H1 (cell line): ENCODE measurements at places on chromosomes 3 and 15. TPM values are rescaled to one million over a fixed set of nuclear protein-coding genes. Genes with fewer than 3 reads are reported as not detected.

Gene SLC22A13
- total RNA-seq = 0.41 and 0.54 TPM in 2 replicates

- no peak for DNase-seq
Measured at GRCh38 chr3:66483409-66483906, 17.4 kb downstream of the LRIG1 start.

- no peak for DNase-seq
Measured at GRCh38 chr15:57263520-57263919, 112.8 kb upstream of the CGNL1 start.

- no peak for DNase-seq
Measured at GRCh38 chr3:152671446-152672319, 163.2 kb upstream of the P2RY1 start.

DNA sequence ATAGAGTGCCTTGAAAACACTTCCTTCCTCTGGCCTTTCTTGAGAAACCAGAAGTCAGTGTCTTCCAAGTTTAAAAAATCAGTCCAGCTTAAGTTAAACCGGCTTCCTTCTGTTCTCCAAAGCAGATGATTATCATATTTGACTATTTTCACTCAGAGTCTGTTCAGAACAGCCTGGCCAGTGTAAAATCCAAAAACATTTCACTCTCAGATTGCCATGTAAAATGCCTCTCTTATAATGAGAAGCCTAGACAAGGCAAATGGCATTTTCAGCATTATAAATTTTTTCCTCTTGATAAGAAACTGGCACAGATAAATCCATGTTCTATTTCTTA is 193.5 kb downstream of the TNIK start:
- DNase-seq = no peak

- peak; percentile 17 for DNase-seq
Measured at GRCh38 chr3:19945969-19946831, 697 bp upstream of the RAB5A start.

GRCh38 chr3:124517306-124517705 is 212.9 kb upstream of the UMPS start:
- DNase-seq = no peak

Gene FAM81A
- total RNA-seq = 2.0 and 3.0 TPM in 2 replicates

Gene HMCES
- total RNA-seq = 46.7 and 49.5 TPM in 2 replicates

Gene FBLN2
- 15.5 and 17.4 TPM in 2 replicates for total RNA-seq

GRCh38 chr3:103511891-103512290 is 1077.1 kb downstream of the ZPLD1 start:
- DNase-seq = no peak

Gene EPHB3
- total RNA-seq = 0.80 and 0.91 TPM in 2 replicates

DNA sequence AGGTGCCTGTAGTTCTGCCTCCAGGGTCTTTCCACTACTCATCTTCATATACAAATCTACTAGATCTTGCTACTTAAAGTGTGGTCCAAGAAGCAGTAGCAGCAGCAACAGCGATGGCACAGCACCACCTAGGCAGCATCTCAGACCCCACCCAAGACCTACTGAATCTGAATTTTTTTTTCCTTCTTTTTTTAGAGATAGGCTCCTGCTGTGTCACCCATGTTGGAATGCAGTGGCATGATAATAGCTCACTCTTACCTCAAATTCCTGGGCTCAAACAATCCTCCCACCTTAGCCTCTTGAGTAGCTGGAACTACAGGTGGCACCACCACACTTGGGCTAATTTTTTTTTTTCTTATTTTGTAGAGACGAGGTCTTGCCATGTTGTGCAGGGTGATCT is 346.7 kb upstream of the TGFBR2 start:
- DNase-seq = no peak

DNA sequence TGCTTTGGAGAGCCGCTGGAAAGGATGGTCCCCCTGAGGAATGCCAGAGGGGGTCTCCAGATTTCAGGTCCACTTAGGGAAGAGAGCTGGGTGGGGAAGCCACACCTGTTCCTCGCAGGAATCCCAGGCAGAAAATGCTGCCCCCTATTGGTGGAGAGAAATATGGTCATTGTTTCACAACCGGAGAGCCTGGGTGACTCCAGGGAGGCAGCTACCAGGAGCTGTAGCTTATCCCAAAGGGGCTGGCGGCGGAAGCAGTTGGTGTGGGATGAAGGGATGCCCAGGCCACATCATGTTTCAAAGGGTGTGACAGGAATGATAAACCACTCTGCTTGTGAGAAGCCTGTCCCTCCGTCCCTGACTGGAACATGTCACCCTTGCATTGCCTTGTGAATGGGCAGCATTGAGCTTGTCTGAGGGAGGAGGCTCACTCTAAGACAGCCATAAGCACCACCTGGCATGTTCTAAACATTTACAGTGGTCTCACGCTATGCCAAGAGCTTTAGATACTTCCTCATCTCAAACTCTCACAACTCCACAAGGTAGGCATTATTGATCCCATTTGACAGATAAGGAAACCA is 34.5 kb downstream of the POMGNT2 start:
- DNase-seq = peak; percentile 27

Gene AADACL2
- not detected in 2 replicates for total RNA-seq

DNA sequence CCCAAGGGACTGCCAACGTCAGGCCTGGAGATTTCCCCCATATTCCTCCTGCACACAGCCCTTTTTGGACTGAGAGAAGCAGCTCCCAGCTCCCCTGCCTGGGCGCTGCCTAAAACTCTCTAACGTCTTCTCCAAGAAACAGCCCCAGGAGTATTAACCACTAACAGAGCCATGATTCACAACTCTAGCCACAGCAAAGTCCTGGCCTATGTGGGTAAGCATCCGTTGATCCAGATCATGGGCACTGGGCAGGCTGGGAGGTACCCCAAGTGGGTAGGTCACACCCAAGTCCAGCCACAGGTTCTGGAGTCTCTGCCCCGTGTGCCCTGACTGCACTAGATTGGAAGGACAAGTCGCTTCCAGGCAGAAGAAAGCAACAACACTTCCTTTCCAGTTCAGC is 31.9 kb downstream of the NBEAL2 start:
- DNase-seq = no peak

Gene GABPB1
- total RNA-seq = 32.3 and 34.3 TPM in 2 replicates

- DNase-seq = no peak
Measured at GRCh38 chr15:38650384-38650783, 85.8 kb upstream of the RASGRP1 start.

DNA sequence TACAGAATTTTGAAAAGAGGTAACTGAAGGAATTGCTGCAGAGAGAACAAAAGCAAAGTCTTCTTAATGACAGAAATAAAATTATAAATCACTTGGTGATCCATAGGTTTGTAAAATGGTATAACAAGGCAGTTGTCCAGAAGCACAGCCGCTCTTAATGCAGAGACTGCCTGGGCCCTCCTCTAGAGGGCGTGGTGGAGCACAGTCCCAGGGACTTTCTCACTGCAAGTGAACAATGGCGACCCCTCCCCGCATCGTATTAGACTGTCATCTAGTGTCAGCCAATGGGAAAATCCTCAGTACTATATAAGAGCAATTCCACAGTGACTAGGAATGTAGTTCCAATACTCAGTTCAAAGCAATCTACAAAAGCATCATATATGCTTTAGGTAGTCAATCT is 26.4 kb upstream of the ZBED2 start:
- DNase-seq = peak; percentile 86

DNA sequence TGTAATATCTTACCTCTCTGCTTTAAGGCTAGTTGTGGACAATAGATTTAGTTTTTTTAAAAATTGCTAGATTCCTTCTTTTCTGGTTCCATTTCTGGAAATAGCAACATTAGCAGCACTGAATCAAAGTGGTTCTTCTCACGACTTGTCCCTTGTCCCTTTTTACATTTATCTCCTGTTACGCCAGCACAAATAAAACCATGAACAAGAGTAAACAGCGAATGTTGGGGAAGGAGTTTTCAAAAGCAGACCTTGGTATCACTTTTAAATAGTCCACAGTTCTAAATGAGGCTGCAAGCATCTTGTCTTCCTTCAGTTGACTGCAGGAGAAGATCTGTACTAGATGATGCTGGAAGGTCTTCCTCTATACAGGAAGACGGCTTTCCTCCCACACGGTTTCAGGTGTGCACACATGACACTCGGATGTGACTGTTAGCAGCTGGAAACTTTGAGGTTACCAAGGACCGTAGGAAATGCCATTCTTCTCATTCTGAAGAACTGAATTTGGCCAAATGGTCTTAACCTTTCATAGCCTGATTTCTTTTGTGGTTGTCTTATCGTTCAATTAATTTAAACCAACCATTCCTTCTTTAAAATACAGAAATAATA is 251.0 kb upstream of the ICE2 start:
- no peak for DNase-seq

Gene CYP1A2
- not detected in 2 replicates for total RNA-seq

GRCh38 chr3:139935016-139935865 is at the start of gene CLSTN2:
CLSTN2 (plus strand) TSS chr3:139935185.
- no peak for DNase-seq

Gene WDR72
- 1.9 and 2.1 TPM in 2 replicates for total RNA-seq

DNA sequence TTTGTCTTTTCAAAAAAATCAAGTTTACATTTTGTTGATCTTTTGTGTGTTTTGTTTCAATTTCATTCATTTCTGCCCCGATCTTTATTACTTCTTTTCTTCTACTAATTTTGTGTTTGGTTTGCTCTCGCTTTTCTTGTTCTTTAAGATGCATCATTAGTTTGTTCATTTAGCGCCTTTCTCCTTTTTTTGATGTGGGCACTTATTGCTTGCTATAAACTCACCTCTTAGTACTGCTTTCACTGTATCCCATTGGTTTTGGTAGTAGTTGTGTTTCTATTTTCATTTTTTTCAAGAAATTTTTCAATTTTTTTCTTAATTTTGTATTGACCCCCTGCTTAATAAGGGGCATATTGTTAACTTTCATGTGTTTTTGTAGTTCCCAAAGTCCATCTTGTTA is 34.4 kb downstream of the PRKCI start:
- no peak for DNase-seq

DNA sequence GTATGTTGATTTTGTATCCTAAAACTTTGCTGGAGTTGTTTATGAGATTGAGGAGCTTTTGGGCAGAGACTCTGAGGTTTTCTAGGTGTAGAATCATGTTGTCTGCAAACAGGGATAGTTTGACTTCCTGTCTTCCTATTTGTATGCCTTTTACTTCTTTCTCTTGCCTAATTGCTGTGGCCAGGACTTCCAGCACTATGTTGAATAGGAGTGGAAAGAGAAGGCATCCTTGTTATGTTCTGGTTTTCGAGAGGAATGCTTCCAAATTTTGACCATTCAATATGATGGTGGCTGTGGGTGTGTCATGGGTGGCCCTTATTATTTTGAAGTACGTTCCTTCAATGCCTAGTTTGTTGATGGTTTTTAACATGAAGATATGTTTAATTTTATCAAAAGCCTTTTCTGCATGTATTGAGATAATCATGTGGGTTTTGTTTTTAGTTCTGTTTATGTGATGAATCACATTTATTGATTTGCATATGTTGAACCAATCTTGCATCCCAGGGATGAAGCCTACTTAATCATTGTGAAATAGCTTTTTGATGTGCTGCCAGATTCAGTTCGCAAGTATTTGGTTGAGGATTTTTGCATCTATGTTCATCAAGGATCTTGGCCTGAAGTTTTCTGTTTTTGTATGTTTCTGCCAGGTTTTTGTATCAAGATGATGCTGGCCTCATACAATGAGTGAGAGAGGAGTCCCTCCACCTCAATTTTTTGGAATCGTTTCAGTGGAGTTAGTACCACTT is 188.1 kb downstream of the MINAR1 start:
- no peak for DNase-seq

DNA sequence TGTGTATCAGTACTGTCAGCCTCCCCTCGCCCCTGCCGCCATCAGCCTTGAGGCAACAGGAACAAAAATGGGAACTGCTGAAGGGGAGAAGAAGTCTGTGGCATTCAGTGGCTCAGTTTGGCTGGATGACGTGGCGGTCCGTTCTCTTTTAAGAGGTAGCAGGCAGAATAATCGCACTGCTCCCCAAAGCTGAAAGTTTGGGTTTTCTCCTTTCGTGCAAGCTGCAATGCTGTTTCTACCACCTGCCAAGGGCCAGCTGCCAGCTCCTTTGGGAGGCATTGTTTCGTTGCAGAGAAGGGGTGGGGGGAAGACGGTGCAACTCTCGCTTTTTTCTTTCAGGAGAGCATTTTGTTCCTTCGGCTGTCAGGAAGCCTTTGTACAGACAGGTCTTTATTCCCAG is 369.6 kb upstream of the RORA start:
- DNase-seq = no peak

Gene ASB7
- 9.7 and 12.8 TPM in 2 replicates for total RNA-seq

Gene CCR9
- not detected in 2 replicates for total RNA-seq

GRCh38 chr3:18559331-18559842 is 134.2 kb upstream of the SATB1 start:
- peak; percentile 52 for DNase-seq

DNA sequence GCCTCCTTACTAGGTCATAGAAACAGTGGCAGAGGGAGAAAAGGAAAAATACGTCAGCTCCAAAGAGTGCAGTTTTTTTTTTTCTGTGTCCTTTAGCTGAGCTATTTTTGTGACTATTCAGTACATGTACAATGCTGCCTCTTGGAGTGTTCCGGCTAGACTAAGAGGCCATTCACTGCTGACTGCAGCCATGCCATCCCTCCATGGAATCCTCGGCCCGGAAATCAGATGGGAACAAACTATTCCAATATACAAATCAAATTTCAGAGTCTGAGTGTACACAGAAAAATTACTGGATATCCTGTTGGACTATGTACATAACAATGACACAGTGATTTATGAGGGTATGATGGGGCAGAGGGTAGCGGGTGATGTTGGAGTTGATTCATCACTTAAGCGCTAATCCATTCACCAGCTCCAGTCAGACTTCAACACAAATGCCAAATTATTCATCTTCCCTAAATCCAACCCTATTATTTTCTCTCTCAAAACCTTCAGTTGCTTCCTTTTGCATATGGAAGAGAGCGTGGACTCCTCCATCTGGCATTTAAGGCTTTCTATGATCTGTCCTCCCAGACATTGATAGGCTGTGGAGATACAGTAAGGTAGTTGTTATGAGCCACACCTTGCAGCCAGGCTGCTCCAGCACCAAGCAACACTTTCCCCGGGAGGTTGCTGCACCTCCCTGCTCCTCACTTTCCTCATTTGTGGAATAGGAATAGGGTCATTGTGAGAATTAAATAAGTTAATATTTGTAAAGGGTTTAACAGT is 109.1 kb downstream of the LPP start:
- no peak for DNase-seq

DNA sequence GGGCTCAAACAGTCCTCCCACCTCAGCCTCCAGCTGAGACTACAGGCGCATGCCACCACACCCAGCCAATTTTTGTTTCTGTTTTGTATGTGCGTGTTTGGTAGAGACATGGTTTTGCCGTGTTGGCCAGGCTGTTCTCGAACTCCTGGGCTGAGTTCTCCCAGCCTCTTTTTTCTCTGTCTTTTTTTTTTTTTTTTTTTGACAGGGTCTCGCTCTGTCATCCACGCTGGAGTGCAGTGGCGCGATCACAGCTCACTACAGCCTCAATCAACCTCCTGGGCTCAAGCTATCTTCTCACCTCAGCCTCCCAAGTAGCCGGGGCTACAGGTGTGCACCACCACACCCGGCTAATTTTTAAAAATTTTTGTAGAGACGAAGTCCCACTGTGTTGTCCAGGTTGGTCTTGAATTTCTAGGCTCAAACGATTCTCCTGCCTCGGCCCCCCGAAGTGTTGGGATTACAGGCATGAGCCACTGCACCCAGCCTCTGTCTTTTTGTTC is 867 bp upstream of the DCAF1 start:
- DNase-seq = no peak

- DNase-seq = no peak
Measured at GRCh38 chr3:193843474-193844301, 250.7 kb downstream of the OPA1 start.
